GM12892 (cell line): ENCODE measurements at places on chromosomes 1 and 21.

GRCh38 chr1:17535300-17535936 lies 4.1 kb upstream of the ARHGEF10L start:
- no peak for DNase-seq

GRCh38 chr1:97158691-97159096 lies 437.1 kb downstream of the PTBP2 start:
- no peak for DNase-seq

- no peak for DNase-seq
Observed at GRCh38 chr1:55211863-55212262, 3.3 kb downstream of the USP24 start.

DNA sequence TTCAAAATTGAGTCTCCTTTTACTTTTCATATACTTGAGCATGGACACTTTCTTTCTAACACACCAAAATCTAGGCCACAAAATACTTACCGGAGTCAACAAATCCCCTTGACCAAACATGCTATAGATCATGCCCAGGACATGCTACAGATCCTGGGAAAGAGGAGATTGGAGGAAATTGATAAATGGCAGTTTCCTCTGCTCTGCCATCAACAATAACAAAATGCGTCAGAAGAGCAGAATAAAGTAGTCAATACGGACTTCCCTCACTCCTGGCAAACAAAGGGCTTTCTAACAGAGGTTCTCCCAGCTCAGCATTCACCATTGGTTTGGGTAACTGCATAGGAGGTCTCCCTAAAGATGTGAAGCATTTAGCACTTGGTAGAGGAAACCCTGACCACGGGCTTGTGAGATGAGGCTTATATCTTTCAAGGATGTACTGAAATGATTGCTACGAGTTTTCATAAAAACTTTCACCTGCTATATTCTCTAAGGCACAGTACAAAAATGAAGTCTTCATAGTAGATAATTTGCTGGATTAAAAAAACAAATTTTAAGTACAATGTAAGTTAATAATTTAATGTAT lies 283.8 kb upstream of the RUNX1 start:
- no peak for DNase-seq

DNA sequence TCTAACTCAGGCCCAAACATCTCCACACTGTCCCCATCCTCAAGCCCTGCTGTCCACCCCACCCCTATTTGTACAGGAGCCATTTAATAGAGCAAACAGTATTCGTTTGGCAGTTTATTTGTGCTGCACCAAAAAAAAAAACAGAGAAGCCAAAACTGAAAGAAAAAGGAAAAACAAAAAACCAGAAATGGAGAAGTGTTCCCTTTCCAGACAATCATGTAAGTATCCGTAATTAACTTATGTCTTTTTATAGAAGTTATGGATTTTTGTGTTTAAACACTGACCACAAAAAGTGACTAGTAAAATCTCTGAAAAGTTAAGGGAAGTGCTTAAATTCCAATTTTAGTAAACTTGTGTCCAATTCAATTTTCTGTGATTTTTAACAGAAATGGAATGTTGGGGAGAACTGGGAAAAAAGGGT lies 40.4 kb upstream of the ZBTB18 start:
- DNase-seq, result no peak

GRCh38 chr21:28974531-28975227 lies 18.0 kb downstream of the LTN1 start:
- no peak for DNase-seq

GRCh38 chr21:26437326-26438009 lies 135.6 kb downstream of the CYYR1 start:
- no peak for DNase-seq

- DNase-seq, result no peak
Observed at GRCh38 chr1:24362982-24363614, 43.9 kb downstream of the GRHL3 start.

DNA sequence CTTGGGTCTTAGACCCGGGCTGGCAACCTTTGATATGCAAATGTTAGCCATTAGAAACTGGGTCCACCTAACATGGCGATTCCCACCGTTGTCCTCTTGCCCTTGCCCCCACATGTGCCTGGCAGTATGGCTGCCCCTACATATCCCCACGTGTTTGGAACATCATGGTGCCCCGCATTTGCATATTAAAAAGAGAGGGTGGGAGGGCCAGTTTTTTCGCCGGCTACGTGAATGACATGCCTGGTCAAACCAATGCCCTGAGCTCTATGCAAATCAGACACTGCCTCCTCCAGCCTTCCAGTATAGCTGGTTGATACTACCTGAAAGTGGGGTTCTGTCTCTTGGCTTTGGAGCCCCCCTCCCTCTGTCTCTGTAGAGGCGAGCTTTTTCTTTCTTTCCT lies 133.0 kb downstream of the CDC42BPA start:
- DNase-seq, result no peak

DNA sequence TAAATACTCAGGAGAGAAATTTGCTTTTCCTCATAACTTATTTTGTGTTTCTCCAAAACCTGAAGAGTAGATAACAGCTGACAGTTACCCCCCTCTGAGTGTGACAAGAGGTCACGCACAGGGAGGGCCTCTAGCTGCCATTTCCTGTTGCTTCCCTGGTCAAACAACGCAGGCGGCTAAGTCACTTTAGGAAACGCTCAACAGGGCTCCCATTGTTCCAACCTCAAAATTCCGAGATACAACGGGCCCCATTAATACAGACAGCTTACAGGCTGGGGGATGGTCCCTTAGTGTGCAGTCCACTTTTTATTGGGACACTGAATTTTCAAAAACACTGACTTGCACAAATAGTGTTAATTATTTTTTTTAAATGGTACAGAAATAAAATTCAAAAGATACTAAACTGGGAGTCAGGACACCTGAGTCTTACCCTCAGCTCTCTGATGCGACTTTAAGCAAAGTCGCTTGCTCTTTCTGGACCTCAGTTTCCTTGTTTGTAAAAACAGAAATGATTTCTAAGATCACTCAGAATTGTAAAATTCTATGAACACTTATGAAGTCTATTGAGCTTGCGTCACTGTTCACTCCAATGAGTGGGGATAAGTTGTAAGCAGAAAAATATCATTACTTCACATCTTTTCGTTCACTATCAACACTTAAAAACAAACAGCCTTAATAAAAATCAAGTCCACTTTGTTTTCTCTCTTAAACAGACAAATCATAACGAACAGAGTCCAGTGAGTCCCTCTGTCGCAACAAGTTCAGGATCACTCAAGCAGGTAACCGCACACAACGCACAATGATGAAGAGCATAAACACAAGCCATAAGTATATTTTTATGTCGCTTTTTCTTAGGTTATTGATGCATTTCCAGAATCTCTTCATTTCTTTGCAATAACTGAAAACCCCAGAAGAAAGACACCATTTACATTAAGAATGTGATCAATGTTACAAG lies 13.5 kb downstream of the LZIC start:
- no peak for DNase-seq

GRCh38 chr1:36863500-36863899 lies 170.8 kb downstream of the GRIK3 start:
- no peak for DNase-seq

- no peak for DNase-seq
Observed at GRCh38 chr21:44295163-44295573, 4.7 kb upstream of the PFKL start.

DNA sequence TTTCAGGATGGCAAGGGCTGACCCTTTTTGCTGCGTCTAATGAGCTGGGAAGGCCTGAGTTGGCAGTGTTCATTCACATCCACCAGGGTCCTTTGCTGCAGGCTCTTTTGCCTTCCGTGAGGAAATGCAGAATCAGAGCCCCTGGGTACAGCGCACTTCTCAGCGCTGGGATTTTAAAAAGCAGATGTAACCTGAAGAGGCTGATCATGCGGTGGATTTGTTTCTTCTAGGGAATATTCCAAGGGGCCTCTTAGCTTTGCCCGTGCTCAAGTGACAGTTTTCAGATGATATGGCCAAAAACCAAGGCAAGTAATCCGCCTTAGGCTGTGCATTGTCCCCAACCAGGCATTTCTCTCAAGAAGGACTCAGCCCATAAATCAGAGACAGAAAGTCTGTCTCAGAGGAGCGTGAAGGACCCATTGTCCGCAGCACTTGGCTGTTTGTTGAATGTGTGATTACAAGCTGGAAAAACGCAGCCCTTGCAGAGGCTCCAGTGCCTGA lies 237.6 kb downstream of the PTPRC start:
- DNase-seq, result no peak

DNA sequence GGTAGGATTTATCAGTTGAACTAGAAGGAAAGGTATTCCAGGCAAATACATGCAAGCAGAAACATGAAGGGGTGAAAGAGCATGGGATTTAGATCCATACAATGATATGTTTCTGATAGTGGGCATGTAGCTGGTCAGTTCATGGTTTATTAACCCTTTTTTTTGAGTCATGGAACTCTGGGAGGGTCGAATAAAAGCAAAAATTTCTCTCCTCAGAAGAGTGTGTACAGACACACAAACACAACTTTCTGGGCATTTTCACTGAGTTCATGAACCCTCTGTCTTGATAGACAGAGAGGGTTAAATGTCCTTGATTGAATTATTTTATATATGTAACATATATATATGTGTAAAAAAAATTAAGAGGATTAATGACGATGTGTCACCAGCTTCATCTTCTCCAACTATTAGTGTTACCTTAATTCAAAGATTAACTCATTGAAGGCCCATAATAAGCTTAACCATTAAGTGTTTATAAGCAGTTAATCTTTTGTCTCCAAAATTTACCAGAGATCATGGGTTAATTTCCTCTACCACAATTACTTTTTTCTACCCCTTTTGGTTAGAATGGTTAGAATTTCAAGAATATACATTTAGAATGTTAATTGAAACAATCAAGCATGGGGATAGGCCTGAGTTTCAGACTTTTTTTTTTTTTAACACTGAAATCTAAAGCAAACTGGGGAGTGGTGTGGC lies 4.6 kb downstream of the JUN start:
- DNase-seq, result no peak

- no peak for DNase-seq
Observed at GRCh38 chr1:172203135-172203823, 217.2 kb upstream of the C1orf105 start.

DNA sequence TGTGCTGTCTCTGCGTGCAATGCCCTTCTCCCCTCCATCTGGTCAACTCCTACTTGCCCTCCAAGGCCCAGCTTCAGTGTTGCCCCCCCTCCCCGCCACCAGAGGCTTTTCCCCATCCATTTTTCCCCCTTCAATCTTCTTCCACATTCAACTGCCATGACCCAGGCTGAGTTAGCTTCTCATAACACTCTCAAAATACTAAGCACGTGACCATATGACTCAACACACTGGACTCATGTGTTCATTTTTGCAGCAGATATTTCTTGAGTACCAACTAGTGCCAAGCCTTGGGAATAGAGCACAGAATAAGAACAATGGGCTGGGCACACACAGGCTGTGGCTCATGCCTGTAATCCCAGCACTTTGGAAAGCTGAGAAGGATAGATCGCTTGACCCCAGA lies 132.1 kb downstream of the IGSF21 start:
- no peak for DNase-seq

GRCh38 chr1:20432891-20433290 lies 53.1 kb downstream of the CAMK2N1 start:
- DNase-seq, result no peak

GRCh38 chr1:156895927-156896326 lies 2.4 kb downstream of the PEAR1 start:
- no peak for DNase-seq

GRCh38 chr1:38527373-38527966 lies 332.1 kb downstream of the RRAGC start:
- peak; percentile 57 for DNase-seq

DNA sequence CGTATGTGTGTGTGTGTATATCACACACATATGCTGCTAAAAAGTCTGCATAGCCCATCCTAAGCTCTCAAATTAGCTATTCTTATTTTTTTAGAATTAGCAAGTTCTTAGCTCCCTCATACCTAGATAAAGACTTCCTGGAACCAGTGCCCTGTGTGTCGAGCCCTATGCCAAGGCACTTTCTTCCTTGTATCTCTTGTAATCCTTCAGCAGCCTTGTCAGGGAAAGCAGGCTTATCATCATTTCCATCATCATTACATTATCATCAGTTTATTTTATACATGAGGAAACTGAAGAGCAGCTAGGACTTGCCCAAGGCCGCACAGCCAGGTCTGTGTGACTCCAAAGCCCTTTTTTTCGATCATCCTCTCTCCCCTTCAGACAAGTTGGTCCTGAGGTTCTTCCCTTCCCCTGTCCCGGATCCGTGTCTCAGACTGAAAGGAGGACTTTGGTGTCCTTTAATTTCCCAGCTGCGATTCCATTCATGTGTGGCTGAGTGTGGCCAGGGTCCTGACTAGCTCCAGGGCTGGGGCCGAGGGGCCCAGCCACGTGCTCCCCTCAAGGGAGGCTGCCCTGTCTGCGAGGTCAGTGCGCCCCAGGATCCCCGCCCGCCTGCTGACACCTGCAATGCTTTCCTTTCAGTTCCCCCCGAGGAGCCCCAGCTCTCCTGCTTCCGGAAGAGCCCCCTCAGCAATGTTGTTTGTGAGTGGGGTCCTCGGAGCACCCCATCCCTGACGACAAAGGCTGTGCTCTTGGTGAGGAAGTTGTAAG lies 24.9 kb downstream of the IL6R start:
- no peak for DNase-seq

GRCh38 chr1:116474921-116475849 lies 95.6 kb downstream of the CD58 start:
- DNase-seq, result no peak

DNA sequence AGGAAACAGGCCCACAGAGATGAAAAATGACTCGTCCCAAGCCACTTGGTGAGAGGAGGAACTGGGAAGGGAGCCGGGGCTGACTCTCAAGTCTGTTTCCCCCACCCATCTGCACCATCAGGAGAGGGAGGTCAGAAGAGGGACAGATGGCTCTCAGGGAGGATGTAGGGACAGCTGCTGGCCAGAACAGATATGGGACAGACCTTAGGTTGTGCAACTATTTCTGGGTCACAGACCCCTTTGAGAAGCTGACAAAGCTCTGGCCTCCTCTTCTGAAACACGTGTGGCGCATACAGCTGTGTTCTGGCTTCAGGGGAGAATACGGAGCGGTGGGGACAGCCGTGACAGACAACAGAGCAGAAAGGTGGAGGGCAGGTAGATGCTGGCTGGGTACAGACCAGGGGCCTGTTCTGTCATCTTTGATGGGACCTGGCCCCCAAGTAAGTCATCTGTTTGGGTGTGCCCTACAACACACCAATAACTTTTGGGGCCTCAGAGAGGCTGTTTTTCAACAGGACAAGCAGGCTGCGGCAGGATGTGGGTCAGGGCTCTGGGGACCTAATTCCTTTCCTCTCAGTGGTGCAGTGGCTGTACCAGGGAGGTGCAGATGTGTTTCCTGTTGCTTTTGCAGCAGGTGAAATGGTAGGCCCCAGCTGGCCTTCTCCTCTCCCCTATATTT lies 7.3 kb downstream of the SH3BGRL3 start:
- DNase-seq, result peak; percentile 71

DNA sequence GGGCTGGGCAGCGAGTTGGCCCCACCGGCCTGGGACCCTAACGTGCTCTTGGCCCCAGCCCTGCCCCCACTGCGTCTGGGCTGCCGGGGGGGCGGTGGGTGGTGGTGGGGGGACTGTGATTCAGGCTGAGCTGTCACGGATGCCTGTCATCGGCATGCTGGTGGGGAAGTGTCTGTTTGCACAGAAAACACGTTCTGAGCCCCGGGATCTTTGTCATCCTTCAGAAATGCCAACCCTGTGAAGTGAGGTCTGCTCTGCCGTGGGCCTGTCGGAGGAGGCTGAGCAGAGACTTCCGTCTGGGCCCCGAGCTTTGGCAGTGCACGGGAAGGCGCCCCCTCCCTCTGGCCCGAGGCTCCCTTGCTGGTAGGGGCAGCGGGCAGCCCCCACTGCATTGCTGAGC lies 24.3 kb upstream of the PLCH2 start:
- no peak for DNase-seq
